ENCODE measurements at places on chromosomes 2 and 18.
A peak's percentile ranks its signal among the peaks of the same experiment; 100 is the strongest.

DNA sequence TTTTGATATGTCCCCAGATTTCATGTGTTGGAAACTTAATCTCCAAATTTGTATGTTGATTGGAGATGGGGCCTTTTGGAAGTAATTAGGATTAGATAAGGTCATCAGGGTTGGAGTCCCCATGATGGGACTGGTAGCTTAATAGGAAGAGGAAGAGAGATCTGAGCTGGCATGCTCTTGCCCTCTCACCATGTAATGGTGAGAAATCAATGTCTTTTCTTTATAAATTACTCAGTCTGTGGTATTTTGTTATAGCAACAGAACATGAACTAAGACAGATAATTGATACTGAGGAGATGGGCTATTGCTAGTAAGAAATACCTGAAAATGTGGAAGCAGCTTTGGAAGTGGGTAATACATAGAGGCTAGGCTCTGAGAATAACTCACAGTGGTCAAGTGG is 48.0 kb downstream of the CDC42EP3 start:
- DNase-seq: no peak

DNA sequence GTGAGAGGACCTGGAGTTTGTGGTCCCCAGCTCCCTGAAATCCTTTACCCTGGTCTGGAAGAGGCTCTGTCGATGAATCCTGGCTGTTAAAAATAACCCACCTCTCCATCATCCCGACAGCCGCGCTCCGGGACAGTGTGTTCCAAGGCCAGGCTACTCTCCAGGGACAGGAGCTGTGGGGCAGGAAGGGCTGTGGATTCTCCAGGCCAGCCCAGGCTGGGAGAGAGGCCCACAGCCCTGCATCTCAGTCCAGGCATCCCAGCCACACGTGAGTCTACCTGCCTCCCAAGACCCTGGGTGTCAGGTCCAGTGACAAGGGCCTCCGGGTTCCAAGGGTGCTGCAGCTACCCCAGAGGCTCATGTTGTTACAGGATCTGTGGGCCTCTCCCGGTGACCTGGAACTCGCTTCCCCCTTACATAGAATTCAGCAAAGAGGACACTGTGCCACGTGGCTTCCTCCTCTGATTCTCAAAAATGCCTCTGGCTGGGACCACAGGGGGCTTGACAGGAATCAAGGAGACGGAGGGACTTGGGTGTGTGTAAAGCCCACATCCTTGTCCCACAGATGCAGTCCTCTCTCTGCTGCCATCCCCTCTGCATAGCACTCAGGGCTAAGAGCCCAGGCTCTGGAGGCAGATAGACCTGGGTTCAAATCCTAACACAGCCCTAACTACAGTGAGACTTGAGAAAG is 17.3 kb downstream of the ADRA2B start:
- peak; percentile 4 for DNase-seq

GRCh38 chr2:150716186-150716585 is 228.7 kb upstream of the RND3 start:
- no peak for DNase-seq

GRCh38 chr2:31957354-31958139 is 53.3 kb downstream of the MEMO1 start:
- no peak for DNase-seq

GRCh38 chr2:26712486-26713465 is 20.3 kb downstream of the KCNK3 start:
- no peak for DNase-seq
